ENCODE measurements at places on chromosomes 7 and 10.

DNA sequence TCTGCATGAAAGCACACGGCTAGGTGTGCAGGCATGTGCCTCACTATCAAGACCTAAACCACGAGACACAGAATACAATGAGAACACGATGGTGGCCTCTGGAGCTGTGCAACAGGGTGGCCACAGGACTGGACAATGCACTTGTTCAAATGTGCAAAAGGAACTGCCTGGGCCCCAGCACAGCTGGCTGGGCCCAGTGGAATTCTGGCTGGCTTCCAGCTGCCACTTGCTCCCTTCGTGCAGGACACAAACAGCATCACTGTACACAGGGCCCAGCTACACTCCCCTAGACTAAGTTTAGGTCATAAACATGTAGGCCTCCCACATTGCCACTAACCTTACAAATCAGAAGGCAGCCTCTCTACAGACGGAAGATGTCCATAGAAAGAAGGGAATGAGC, 23.4 kb downstream of the DOCK4 start:
- no peak for DNase-seq

- no peak for DNase-seq
Measured at GRCh38 chr7:8208816-8209215, 53.2 kb downstream of the ICA1 start.

GRCh38 chr7:110889335-110889734, 201.6 kb upstream of the LRRN3 start:
- DNase-seq = no peak

GRCh38 chr10:94287336-94287735, 75.4 kb downstream of the NOC3L start:
- DNase-seq = no peak

- DNase-seq = no peak
Measured at GRCh38 chr7:125136755-125137532, 207.3 kb upstream of the POT1 start.

GRCh38 chr10:4344492-4344994, 481.5 kb upstream of the AKR1E2 start:
- DNase-seq = no peak

GRCh38 chr10:102919246-102919959, 1.3 kb downstream of the CNNM2 start:
- no peak for DNase-seq

GRCh38 chr7:3537210-3537875, 236.3 kb downstream of the SDK1 start:
- DNase-seq = no peak

DNA sequence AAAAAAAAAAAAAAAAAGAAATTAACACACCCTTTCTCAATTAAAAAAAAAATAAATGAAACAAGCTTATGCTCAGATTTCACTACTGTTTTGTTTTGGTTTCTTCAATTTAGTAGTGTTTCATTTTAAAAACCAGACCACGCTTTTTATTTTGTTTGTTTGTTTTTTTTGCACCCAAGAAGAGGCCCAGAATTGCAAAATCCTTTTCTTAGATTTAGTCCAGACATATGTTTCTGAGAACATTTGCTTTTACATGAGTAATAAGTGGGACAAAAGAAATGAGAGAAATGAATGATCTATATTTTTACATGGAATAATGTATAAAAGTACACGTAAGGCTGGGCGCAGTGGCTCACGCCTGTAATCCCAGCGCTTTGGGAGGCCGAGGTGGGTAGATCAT, 34.5 kb upstream of the CAMK1D start:
- DNase-seq = no peak

GRCh38 chr7:91265693-91266066, 1.4 kb downstream of the FZD1 start:
- no peak for DNase-seq

DNA sequence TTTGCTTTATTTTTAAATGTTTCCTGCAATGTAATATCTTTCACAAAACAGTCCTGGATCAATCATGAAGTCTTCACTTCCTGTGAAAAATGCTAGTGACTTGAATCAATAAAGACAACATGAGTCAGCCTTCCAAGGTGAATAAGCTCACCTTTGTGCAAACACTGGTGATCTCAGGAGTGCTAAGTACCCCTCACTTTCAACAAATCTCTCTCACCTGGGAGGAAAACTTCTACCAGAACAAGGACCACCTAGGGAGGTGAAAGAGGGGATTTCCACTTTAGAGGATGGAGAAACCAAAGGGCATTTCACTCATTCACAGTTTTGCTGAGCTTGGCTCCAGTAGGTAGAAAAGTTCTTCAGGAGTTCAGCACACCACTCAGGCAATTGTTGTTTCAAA, 64.8 kb downstream of the CALD1 start:
- DNase-seq = no peak

DNA sequence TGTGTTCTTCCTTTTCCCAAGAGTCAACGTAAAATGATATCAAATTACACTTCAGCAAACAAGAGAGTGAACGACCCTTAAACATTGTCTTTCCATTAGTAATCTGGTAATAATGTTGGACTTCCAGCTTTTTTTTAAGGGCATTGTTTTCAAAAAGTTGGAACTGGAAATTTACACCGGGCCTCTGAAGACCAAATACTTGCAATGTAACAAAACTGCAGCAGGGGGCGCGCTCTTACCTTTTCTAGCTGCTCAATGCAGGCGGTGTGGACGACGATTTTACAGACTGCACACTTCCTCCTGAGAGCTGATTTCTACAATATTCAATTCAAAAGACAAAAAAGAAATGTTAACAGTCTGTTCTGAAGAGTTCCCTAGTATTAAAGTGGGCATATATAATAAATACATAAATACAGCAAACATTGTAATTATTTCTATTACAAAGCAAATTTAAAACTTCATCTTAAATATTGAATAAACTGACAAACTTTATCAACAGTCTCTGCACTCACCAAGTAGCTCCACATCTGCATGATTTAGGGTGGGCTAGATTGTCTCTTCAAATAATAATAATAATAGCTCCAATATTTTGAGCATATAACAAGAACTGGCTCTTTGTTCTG, 190.4 kb downstream of the DGKI start:
- DNase-seq = peak; percentile 27

GRCh38 chr10:124894569-124895215, 47.2 kb upstream of the ZRANB1 start:
- DNase-seq = no peak

- DNase-seq = no peak
Measured at GRCh38 chr7:106345421-106346166, 60.8 kb upstream of the NAMPT start.

- no peak for DNase-seq
Measured at GRCh38 chr10:126878594-126878993, 26.6 kb upstream of the DOCK1 start.

DNA sequence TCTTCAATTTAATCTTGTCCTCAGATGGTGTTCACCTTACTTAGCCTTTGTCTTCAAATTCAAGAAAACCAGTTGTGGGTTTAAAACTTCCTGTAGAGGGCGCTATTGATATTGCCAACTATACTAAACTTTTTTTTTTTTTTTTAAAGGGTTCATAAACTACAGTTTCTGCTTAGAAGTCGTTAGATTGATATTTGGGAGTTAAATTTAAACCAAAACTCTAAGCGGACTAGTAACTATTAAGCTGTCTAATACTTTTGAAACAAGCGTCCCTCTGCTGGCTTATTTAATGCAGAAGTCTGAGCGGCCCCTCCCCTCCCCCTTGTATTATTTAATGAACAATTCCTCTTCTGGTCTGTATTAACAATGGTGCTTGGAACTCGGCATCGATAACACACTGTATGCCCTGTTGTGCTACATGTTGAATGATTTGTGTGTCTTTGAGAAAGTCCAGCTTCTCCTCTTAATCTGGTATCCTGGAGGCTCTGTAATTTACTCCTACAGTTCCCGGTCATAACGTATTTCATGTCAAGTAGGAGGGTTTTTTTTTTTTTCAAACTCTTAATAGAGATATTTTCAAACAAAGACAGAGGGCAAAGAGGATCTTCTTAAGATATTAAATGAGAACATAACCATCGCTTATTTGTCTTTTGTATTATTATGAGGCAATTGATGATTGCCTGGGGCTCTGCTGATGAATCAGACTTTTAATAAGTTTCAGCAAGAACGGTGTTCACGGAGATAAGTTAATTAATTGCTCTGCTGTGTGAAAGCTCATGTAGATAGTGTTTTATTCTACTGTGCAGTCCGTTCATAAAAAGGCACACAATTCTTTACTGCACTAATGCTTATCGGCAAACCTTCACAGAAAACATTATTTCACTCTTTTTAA, 22.6 kb upstream of the CREB5 start:
- peak; percentile 50 for DNase-seq

DNA sequence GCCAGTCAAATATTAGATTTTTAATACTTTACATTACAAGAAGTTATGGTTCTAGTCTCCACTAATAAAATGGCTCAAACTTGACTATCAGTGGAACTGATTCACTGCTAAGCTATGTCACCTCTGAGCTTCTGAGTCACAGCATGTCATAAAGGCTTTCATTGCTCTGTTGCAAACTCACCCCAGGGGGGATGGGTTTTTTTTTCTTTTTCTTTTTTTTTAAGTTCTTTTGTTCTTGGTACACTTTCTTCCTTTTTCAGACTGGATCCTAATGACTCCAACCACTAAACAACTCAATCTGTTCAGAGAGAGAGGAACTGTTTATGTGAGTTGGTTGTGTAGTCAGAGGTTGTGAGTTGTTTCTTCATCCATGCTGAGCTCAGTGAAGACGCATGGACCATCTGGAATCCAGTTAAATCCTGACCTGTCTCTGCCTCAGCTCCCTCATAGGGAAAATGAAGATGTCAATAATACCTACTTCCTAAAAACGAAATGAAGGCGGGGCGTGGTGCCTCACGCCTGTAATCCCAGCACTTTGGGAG, 11.0 kb downstream of the MYOF start:
- no peak for DNase-seq

GRCh38 chr7:12963435-12963834, 276.0 kb downstream of the ARL4A start:
- DNase-seq = no peak

DNA sequence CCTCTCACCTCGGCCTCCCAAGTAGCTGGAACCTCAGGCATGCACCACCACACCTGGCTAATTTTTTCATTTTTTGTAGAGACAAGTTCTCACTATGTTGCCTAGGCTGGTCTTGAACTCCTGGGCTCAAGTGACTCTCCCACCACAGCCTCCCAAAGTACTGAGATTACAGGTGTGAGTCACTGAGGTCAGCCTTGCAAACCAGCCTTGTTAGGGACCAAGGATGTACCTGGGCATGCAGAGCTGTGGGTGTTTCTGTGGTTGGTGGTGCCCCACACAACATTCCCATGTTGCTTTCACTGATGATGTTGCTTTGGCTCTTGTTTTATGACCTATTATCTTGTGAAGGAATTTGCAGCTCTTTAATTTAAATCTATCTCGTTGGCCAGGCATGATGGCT, 54.8 kb downstream of the OTUD1 start:
- DNase-seq = no peak

- DNase-seq = no peak
Measured at GRCh38 chr7:51301806-51302205, 14.8 kb downstream of the COBL start.

DNA sequence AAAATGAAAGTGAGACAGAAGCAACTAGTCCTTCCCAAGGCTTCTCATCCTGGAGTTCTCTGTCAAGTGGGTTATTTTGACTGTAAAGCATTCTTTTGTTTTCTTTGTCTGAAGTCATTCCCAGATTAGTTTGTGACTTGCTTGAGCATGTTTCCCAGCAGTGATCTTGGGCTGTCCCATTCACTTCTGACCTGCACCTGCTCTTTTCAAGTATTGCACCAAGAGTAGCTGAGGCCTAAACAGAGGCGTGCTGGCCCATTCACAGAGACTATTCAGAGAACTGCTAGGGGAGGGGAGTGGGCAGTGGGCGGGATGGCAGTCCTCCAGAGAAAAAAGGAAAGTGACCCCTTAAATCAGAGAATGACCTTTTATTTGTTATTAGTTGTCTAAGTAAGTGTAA, 61.3 kb downstream of the CACNA2D1 start:
- no peak for DNase-seq

GRCh38 chr7:958221-959200, 4.0 kb upstream of the ADAP1 start:
- no peak for DNase-seq

DNA sequence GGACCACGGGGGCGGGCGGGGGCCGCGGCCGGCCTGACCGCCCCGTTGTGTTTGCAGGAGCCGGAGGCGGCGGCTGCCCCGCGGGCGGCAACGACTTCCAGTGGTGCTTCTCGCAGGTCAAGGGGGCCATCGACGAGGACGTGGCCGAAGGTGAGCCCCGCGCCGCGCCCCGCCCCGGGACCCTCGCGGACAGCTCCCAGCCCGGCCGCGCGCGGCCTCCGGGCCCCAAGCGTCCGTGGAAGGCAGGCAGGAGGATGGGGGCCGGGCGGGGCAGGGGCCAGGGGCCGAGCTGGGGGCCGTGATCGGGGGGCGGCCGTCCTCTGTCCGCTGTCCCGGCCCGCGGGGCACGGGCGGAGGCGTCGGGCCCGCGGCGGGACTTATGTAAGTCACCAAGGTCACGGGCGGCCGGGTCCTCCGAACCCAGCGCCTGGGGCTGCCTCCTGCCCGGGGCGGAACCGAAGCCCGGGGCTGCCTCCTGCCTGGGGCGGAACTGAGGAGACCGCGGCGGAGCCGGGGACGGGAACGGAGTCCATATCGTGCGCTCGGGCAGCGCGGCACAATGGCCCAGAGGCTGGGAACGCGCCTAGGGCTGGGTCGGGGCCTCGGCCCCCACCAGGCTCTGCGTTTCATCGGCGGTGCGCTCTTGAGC, 497 bp downstream of the PPP2R2D start:
- DNase-seq = peak; percentile 63

DNA sequence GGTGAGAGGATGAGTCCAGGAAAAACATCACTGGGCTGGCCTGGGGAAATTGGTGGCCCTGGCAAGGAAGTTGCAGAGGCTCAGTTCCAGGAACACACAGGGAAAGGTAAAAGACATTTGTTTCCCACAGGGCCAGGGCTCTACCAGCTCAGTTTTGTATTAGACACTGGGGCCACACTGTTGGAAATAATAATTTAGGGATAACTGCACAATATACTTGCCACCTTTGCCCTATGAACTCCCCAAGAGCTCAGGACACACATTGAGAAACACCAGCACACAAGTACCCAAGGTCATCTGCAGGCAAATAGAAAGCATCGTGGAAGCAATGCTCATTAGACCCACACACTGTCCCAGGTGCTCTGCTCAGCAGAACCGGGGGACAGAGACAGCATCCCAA, 617.6 kb downstream of the PTPRN2 start:
- DNase-seq = no peak
